ENCODE measurements at places on chromosomes 4 and X.
A peak's percentile ranks its signal among the peaks of the same experiment; 100 is the strongest.

DNA sequence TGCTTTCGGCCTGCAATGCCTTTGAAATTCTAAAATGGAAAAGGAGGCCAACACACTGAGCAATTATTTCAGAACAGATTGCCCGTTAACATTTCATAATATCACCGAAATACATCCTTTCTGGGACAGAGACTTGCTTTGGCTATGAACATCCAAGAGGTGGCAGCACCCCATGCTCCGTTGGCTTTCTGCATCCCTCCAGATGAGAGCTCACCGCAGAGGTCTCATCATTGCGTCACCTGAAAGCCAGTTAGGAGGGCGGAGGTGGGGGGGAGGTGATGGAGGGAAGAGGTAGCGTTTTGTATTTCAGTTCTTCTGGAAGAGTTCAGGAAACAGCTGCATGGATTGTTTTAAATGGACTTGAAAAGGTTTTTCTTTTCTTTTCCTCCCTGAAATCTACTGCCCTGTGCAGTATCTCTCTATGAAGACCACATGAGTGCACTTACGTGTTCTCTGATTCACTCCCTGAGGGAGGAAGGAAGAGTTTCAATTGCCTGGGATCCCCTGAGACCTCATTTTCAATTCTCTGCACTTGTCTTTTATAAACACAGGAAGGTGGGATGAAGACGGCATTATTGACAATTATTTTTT is 166.8 kb upstream of the PGRMC2 start:
- peak; percentile 50 for DNase-seq

DNA sequence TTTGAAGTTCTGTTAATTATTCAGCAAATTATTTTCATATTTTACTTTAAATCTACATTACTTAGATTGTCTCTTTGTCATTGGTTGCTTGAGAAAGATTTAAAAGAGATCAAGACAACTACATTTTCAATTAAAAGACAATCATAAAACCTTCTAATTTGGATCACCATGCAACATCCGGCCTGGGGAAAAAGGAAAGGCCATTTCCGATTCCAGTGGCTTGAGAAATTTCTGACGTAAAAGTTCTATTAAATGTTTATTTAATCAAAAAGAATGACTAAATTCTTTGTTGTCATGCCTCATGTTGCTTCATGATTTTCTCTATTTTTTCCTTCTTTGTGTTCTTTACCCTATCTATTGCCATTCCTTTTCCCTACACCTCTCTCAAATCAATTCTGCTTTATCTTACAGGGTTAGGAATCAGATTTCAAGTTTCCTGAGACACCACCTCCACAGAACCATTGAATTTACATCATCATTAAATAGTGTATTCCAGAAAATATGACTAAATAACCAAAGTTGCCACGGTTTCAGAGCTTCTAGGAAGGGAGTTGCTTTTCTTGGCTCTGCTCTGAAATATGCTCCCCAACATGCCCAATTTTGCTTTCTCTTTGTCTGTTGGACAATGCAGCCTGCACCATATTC is 124.6 kb upstream of the ACSL4 start:
- no peak for DNase-seq

GRCh38 chr4:21898101-21898500 is 50.5 kb downstream of the KCNIP4 start:
- DNase-seq: no peak

- DNase-seq: no peak
Measured at GRCh38 chr4:91256043-91256442, 1047.7 kb upstream of the GRID2 start.

DNA sequence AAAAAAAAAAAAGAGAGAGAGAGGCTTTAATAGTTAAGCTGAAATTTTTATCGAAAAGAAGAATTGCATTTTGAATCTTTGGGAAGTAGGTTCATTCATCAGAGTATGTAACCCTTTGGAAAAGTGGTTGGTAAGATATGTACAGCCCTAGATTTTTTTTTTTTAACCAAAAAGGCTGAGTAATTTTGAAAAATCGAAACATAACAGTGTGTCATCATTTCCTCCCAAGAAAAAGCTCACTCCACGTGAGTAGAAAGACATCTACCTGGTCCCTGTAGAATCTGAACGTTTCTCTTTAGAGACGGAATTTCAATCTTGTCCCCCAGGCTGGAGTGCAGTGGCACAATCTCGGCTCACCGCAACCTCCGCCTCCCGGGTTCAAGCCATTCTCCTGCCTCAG is 16.2 kb downstream of the SHOX start:
- DNase-seq: no peak

DNA sequence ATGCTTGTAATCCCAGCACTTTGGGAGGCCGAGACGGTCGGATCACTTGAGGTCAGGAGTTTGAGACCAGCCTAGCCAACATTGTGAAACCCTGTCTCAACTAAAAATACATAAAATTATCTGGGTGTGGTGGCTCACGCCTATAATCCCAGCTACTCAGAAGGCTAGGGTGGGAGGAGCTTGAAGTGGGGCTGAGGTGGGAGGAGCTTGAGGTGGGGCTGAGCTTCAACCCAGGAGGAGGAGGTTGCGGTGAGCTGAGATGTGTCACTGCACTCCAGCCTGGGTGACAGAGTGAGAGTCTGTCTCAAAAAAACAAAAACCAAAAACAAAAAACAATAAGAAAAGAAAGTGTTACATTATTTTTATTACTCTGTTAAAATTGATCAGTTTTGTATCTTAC is 1164.4 kb upstream of the IGFBP7 start:
- no peak for DNase-seq

DNA sequence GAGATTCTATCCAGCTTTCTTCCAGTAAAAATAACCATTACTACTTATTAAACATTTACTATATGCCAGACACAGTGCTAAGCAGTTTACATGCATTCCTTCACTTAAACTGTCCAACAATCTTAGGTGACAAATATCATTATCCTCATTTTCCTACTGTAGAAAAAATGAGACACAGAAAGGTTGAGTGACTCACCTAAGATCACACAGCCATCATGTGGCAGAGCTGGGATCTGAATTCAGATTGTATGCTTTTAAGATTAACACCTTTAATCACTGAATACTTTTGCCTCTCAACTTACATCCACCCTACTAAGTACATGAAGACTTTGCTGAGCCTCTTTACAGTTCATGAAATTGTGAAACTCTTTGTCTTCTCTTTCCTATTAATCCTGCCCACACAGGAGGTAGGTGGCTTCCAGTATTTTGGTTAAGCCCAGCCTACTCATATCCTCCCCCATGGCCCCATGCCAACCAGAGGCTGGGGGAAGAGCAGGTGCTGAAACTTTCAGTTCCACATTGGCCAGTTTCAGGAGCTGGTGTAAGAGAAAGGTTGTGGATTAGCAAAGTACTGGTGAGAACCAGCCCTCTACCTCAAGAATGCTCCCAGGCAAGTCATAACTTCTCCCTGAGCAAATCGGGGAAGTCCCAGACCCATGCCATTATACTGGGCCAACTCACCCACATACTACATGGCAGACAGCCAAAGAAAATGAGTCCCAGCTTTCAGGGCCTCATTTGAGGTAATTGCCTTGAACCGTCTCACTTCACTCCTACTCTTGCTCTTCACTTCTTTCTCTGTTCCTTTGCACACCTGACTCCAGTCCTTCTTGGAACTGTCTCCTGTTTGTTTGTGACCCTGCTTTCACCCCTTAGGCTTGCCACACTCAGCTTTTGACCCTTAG is 211.1 kb downstream of the GUCY2F start:
- DNase-seq: no peak

DNA sequence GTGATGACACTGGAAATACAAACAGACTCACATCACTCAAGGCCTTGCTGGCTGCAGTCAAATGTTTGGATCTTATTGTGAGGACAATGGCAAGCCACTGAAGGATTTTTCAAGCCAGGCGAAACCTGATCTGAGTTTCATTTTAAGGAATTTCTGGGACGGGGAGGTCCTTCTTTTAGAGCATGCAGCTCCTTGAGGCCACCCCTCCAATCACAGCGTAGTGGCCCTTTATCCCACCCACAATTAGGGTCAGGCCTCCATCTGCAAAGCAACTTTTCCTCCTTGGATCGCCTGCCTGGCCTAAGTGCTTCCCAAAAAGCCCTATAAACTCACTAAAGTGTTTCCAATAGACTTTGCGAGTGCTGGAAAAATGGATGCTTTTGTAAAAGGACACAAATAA is 115.5 kb downstream of the EFHC2 start:
- DNase-seq: no peak

- DNase-seq: no peak
Measured at GRCh38 chr4:155353923-155354540, 22.7 kb downstream of the MAP9 start.

DNA sequence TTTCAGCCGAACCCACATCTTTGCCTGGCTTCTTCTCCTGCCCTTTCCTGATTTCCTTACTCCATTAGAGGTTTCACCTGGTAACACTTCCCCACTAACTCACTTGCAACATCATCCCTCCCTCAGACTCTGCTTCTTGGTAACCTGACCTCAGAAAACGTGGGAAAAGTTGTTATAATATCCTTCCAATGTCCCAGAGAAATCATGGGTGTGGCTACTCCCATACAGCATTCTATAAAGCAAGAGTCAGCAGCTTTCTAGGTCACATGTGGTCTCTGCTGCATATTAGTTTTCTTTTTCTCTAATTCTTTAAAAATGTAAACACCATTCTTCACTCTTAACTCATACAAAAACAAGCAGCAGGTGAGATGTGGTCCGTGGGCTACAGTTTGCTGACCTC is 283.1 kb upstream of the MAOA start:
- no peak for DNase-seq

- DNase-seq: peak; percentile 66
Measured at GRCh38 chr4:165131247-165131832, 18.7 kb upstream of the TMEM192 start.

DNA sequence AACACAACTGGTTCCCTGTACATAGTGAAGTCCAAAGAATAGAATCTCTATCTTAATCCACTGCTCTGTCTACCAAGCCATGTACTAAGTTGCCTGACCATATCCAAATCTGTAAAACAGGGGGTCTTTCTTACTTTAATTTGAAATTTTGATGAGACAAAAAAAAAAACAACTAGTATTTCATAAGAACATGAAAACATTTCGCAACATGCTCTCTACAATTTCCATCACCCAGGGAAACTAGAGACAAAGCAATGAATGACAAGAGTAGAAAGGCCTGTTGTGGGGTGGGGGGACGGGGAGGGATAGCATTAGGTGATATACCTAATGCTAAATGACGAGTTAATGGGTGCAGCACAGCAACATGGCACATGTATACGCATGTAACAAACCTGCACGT is 279.9 kb downstream of the PPP3CA start:
- no peak for DNase-seq

DNA sequence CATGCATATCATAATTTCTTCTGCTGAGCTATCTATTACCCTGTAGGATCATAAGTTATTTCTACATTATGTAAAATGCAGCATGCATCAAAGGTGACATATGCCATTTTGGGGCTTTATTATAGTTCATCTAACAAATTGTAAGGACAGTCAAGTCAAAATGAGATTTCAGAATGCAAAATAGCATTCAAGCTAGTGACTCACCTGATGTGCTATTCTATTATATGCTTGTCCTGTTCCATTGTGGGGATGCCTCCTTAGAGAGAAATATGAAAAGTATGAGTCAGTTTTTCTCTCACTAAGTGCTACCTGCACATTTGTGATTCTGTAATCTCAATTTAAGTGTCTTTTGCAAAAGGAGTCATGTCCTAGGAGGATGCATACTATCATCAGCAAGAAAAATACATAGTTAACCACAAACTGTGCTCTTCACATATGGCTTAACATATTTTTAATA is 647.0 kb upstream of the PCDH10 start:
- no peak for DNase-seq

GRCh38 chr4:123025398-123025797 is 103.0 kb upstream of the NUDT6 start:
- DNase-seq: no peak

- no peak for DNase-seq
Measured at GRCh38 chr4:48042979-48043461, 26.4 kb downstream of the NIPAL1 start.

Data from anterior cingulate cortex (tissue), 58 donors.